Neuronal stem cell (in vitro differentiated cells): ENCODE measurements at places on chromosomes 4 and X.

DNA sequence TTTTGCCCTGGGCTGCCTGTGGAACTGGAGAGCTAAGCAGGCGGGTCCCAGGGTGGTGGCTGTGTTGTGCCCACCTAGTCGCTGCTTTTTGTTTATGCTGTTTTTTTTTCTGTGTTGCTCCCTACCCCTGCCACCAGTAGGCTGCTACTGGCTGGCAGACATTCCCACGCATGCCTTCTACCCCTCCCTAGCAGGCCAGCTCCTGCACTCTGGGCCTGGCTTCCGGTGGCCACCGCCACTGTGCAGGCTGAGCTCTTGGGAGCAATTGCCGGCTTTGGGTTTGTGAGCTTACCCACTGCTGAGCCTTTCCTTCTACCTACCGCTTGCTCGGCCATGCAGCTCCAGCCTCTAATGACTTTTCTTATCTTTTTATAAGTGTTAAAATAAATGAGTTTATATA, 57.6 kb downstream of the RBM46 start:
- no peak for DNase-seq

DNA sequence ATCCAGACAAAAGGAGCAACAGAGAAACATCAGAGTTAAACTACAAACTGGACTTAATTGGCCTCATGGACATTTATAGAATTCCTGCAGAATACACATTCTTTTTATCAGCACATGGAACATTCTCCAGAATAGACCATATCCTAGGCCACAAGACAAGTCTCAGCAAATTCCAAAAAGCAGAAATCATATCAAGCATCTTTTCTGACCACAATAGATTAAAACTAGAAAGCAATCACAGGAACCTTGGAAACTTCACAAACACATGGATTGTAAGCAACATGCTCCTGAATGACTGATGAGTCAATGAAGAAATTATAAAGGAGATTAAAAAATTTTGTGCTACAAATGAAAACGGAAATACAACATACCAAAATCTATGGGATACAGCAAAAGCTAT, 526.7 kb downstream of the PCDH7 start:
- DNase-seq = no peak

DNA sequence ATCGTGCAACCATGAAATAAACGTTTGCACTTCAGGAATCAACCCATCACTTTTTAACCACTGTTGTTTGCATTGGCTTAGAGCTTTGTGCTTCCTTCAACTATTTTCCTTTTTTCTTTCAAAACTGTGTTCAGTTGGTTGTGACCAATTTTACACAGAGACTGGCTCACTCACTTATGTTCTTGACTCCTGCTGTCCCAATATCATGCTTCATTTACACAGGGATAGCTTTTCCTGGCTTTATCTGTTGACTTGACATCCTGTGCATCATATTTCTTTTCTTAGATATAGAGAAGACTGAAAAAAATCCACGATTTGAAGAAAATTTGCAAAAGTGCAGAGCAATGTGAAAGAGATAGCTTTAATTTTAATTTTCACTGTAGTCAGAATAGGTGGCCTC, 38.8 kb downstream of the REPS2 start:
- no peak for DNase-seq

- peak; percentile 11 for DNase-seq
These were observed 904 bp downstream of the F11 start for GRCh38 chr4:186266729-186267456.

DNA sequence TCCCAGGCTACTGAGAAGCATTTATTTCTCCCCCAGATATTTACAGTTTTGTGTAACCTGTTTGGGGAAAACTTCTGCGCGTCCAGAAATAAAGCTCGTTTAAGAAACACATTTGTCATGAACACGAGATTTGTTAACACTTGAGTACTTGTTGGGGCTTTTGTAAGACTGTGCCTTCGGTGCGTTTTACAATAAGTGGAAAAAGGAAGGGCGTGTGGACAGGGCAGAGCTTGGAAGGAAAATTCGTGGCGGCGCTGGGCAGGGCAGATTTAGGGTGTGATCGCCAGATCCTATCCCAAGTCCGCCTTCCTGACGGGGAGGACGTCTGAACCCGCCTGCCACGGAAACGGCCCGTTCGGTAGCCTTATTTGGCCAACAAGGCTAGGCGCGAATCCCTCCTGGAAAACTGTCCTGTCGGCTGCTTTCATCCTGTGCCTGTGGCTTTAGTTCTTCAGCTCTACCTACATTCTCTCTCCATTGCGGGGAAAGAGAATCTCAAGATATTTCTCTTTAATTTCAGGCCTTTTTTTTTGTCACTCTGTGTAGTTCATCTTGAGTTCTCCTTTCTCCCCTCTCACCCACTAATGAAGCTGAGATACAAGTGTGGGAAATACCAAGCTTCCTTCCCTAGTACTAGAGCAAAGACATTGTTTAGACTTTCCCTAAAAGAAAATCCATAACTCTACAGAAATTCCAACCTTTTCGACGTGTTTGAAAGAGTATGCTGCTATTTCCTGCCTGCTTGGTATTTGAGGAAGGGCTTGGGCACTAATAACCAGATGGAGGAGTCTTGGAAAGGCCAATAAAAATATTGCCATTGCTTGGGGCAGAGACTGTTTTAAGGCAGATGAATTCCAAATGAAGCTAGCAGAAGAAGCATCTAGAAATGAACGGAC, 982 bp downstream of the PDLIM5 start:
- peak; percentile 38 for DNase-seq

DNA sequence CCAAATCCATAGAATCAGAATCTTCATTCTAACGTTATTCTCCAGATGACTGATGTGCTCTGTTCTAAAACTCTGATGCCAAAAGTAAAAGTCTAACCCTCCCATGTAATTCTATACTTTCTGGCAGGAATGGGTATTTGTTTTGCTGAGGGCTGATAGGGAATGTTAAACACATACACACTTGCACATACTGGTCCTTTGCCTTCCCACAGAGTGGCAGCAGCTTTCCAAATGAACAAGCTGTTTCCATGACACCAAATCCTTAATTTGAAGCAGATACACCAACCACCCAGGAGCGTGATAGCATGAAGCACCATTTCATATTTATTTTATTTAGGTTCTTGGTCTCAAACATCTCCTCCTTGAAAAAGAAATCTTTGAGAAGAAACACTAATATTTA, 155.5 kb upstream of the PRDX4 start:
- DNase-seq = no peak

DNA sequence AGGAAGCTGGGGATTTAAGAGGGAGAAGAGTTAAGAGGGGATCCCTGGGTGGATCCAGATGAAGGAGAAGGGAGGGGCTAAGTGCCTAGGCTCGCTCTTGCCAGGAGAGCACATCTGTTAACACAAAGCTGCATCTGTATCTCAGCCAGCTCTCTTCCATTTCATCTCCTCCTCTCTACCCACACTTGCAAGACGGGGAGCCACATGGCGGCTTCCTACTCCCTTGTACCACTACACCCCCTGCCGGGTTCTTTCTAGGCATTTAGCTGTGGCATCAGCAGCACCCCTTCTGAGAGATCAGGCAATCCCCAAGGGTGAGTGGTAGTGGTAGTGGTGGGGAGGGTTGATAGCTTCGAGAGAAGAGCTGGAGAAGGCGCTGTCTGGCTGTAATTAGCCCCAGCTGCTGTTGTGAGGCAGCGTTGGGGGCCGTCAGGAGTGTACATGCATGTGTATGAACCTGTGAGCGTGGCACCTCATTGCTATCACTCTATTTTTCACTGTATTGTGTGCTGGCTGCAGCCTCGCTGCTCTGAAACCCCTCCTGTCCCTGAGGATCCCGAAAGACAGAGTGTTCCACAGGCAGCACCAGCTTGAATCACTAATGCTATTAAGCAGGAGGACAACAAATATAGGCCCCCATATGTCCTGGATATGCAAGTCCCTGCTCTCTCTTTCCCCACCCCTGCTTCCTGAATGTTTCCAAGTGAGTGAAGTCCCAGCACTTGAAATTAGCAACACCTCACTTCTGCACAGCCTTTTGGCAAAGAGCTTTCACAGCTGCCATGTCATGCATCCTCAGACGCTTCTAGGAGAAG, 73.7 kb downstream of the RTL9 start:
- no peak for DNase-seq

- no peak for DNase-seq
These were observed 87.2 kb downstream of the MAPK10 start for GRCh38 chr4:86272669-86273068.

- DNase-seq = no peak
These were observed 98.8 kb downstream of the CDS1 start for GRCh38 chr4:84681486-84682274.

GRCh38 chr4:101160792-101161592, 186.3 kb downstream of the PPP3CA start:
- no peak for DNase-seq

DNA sequence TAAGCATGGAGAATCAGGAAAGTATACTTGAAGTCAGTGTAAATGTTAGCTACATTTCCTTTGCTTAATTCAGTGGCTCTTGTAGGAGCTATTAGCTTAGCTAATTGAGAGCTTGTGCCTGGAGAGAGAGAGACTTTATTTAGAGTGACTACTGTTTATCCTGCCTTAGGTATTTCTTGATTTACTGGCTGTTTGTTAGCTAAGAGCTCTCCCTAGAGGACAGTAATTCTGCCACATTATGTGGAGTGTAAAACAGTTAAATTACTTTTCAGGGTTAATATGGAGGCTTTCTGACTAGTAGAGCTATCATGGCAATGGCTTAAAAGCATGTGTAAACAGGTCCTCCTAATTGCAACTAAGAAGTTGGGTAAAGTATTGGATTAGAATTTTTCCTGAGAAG, 306.5 kb upstream of the TECRL start:
- no peak for DNase-seq

- DNase-seq = no peak
These were observed 47.3 kb downstream of the STIM2 start for GRCh38 chr4:26907731-26908599.

DNA sequence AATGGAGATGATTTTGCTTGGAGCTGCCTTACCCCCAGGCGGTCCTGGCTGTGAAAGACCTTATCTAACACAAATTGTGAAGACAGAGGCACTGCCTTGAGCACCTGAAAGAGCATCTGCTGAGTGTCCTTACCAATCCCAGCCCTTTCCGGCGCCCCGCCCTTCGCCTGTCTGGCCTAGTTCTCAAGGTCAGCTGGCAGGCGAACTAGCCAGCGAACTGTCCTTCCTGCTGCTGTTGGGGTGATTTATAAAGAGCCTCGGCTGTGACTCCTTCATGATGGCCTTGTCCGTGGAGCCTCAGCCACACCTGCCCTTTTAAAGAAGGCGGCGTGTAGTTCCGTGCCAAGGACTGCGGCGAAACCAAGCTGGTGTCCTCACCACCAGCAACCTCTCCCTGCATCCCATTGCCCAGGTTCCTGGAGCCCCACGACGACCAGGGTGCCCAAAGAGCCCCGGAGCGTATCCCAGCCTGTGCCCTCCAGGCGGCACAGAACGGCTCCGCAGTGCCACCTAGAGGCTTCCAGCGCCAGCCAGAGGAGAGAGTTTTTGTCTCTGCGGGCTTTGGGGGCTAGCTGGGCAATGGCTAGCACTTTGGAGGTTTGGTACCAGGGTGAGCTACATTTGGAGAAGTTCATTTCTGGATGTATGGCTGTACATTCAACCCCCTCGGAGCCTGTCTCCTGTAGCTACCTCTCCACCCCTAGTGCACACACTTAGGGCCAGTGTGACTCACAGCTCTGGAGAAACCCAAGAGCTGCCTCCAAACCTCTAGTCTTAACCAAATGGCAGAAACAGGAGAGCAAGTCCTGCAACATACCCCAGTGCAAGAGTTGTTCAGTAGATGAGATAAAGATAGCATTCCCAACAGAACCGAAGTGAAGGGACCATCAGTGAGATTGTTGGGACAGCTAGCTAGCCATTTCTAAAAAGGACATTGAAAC, 36.8 kb upstream of the VMA21 start:
- peak; percentile 43 for DNase-seq

DNA sequence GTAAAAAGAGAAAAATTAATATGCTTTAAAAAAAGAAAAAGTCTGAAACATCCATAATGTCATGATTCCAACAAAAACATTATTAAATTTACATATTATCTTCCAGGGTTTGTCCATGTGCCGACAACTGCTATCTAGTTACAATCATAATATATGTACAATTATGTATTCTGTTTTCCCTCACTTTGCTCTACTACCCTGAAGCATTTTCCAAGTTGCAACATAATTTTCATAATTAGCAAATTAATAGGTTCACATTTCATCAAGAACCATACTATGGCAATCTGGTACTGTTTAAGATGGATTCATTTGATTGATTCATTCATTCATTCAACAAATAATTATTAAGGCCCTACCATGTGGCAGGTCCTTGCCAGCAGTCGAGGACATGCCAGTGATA, 128.9 kb upstream of the LEF1 start:
- no peak for DNase-seq

DNA sequence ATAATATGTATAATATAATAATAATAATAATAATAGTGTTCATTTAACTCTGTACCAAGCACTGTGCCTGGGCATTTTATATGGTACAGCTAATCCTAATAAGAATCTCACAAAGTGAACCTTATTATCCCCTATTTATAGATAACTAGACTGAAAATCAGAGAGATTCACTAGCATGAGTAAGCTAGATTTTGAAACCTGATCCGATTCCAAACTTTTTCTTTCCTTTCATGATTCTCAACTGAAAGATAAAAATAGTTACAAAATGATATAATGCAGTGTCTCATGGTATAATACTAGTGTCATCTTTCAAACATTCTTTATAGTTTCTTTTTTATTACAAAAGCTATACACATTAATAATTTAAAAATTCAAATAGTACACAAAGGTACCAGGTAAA, 55.9 kb upstream of the RNF128 start:
- DNase-seq = no peak

GRCh38 chrX:151680805-151681204, 14.5 kb upstream of the PRRG3 start:
- DNase-seq = peak; percentile 52

- no peak for DNase-seq
These were observed 726.7 kb downstream of the C4orf33 start for GRCh38 chr4:129822701-129823100.

DNA sequence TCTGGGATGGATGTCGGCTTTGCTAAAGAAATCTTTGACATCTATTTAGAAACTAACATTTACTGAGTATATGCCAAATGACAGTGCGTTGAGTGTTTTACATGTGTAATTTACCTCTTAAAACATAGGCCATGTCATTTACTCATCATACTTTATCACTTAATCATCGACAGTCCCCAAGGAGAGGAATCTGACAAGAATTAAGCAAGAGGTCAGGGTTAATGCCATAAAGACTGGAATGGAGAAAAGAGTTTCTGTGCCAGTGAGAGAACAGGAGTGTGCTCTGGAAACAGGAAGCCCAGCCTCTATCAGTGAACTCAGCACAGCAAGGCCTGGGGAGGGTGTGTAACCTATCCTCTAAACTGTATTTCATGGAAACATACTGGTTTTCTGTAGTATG, 28.0 kb upstream of the AMOT start:
- DNase-seq = no peak

DNA sequence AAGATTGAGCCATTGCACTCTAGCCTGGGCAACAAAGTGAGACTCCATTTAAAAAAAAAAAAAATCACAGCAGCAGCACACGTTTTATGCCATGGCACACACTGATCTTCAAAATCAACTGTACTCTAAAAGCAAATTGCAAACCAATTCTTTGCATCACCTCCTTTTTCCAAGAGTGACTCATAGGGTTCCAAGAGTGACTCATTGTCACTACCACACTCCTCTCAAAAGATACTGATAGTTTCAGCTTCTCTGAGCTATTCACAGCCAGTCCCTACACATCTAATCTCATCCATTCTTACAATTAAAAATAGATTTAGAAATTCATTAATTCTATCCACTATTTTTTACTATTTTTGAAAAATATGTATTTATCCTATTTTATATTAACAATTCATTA, 1494.9 kb upstream of the AGA start:
- no peak for DNase-seq

GRCh38 chrX:13888284-13888683, 71.4 kb upstream of the GPM6B start:
- DNase-seq = no peak
